Fibroblast of villous mesenchyme (primary cell): ENCODE measurements at places on chromosomes 13 and 19. TPM values are rescaled to one million over a fixed set of nuclear protein-coding genes. Genes with fewer than 3 reads are reported as not detected.
A peak's percentile ranks its signal among the peaks of the same experiment; 100 is the strongest.

GRCh38 chr13:107450931-107451330 is 764.4 kb downstream of the LIG4 start:
- DNase-seq = peak; percentile 96

- DNase-seq = no peak
Measured at GRCh38 chr19:24032651-24033050, 54.3 kb upstream of the ZNF254 start.

GRCh38 chr13:39054112-39054511 is 15.9 kb downstream of the NHLRC3 start:
- no peak for DNase-seq

DNA sequence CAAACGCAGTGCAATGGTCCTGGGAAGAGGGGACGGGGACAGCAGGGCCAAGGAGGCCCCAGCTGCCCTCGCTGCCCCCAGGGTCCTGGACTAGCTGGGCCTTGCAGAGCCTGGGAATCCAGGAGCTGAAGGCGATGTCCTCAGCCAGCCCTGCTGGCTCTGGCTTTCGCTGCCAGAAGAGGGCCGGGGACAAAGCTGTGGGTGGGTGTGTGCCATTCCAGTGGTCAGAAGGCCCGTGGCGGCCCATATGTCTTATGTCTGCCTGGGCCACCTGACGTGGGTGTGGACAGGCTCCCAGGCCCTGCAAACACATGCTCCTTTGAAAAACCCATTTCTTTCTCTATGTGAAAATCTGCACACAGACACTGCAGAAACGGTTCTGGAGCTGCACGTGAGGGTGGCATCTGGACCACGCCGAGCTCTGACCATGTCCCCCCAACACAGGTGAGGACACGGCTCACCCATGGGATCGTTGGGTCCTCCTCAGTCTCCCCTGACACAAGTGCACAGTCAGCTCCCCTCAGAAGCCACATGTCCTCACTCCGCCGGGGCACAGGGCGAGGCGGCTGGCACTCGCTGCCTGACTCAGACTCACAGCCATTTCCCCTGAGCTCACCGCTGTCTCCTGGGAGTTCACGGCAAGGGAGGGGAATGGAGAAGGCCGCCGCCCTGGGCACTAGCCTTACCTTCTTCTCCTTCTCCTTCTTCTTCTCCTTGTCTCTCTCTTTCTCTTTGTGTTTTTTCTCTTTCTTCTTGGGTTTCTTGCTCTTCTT is 16.9 kb downstream of the IZUMO4 start:
- DNase-seq = no peak

GRCh38 chr13:48843630-48844380 is 131.9 kb upstream of the FNDC3A start:
- peak; percentile 23 for DNase-seq

DNA sequence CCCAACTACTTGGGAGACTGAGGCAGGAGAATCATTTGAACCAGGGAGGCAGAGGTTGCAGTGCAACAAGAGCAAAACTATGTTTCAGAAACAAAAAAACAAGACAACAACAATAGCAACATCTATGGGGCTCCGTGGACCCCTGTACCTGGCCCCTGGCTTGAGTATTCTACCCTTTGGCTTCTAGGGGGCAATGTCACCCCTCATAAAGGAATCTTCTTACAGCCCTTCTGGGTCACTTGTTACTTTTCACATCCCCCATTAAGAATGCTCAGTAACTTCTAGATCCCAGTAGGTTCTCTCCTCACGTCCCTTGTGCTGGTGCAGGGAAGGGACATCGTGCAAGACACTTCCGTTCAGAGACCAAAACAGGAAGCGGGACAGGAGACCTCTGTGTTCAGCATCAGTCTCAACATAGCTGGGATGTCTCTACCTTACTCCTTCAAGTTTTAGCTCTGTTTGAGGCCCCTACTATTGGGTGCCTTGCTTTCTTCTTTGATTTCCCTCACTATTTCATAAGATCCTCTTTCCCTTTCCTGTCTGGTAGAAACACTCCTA is 218.1 kb upstream of the ARGLU1 start:
- no peak for DNase-seq

ENOX1 gene
- 1.3 and 2.2 TPM in 2 replicates for total RNA-seq
